ENCODE measurements at places on chromosomes 11 and 22.

GRCh38 chr11:119368121-119369034 lies 13.1 kb downstream of the USP2 start:
- peak; percentile 63 for DNase-seq

- DNase-seq, result no peak
Observed at GRCh38 chr22:47787501-47788227, 1025.2 kb downstream of the TBC1D22A start.

DNA sequence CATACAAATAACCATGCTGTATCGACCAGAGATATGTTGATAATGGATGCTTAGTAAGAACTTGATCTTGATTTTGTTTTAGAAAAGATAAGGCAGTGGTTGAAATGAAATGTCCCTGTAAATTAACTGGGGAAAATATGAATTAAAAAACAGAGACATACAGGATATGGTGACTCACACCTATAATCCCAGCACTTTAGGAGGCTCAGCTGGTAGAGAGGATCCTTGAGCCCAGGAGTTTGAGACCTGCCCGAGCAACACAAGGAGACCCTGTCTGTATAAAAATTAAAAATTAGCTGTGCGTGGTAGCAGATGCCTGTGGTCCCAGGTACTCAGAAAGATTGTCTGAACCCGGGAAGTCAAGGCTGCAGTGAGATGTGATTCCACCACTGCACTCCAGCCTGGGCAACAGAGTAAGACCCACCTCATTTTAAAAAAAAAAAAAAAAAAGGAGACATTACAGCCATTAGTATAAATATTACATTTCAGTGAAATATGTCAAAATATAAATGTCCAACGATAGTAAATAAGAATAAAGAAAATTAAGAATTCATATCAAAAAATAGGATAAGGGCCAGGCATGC lies 4.6 kb downstream of the PICALM start:
- no peak for DNase-seq

DNA sequence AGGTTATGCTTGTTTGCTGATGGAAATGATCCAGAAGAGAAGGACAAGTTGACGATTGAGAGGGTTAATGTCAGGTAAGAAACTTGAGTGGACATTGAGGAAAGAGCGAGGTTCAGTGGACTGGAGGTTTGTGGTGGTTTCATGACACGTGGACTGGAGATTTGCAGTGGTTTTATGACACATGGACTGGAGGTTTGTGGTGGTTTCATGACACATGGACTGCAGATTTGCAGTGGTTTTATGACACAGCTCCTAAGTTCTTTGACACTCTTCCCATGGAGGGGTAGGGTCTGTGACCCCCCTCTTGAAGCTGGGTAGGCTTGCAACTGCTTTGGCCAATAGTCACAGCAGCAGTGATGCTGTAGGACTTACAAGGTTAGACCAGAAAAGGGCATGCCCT lies 5.4 kb upstream of the MAPK8IP2 start:
- no peak for DNase-seq

DNA sequence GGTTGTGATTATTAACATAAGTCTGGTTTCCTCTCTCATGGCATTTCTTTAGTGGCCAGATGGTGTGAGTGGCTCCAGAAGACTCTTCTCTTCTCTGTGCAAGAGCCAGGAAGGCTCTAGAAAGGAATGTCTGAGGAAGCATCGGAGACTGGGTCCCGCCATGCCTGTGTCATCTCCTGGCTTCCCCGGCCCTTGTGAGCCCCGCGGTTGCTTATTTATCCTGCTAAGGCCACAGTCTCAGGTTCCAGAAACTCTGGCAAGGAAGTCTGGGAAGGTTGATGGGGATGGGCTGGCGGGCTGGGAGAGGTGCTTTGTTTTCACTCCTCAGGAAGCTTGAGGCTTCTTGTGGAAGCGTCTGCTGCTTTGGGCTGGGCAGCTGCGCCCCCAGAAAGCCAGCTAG lies 18.9 kb downstream of the BCR start:
- DNase-seq, result no peak

DNA sequence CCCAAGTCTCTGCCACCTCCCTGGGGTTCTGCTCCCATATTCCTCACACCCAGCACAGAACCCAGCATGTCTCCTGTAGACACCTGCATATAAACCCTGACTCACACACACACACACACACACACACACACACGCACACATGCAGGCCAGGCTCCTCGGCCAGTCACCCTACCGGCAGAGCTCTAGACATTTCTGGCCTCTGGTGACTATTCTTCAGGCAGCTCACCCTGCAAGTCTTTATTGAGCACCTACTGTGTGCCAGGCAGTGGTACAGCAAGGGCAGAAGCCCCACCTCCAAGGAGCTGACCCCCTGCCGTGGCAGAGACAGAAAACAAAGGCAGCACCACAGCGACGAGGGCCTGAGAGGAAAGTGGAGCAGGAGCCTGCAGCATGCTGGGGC lies 50.3 kb downstream of the CDKN1C start:
- DNase-seq, result no peak

- DNase-seq, result no peak
Observed at GRCh38 chr22:22144858-22145257, 99.7 kb upstream of the VPREB1 start.
